ENCODE measurements at places on chromosomes 4 and X.

DNA sequence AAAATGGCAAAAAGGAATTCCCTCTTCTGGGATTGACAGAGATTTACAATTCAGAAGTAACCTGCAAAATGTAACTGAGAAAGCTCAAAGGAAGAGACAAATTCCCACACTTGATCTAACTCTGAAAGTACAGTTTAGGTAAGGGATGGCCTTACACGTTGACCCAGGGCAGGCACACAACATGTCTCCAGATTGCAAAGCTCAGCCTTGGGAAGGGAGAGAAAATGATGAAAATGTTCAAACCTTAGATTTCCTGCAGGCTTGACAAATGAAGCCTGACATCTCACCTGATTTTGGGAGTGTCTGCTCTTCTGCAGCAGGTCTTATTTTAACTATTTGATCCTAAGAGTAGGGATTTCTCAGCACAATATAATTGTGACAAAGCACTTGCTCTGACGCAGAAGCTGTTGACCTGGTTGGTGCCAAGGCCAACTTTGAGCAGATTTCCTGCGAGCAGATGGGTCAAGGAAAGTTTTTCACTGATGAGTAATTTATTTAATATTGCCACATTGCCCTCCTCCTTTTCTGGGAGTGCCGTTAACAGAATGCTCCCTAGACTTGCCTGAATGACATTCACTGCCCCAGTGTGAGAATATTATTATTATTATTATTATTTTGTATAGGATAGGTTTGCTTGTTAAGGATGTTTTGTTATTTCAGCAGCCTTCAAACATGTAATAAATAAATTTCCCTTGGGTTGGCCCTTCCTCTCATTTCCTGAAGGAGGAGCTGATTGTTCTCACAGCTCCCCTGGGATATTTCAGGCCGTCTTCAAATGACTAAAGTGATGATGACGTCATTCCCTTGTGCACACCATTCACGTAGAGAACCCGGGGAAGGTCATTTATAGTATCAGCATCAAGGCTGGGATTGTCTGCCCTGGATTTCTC is 157.1 kb downstream of the VEGFC start:
- DNase-seq: no peak

GRCh38 chrX:130057209-130057608 is 53.1 kb downstream of the ELF4 start:
- no peak for DNase-seq

- DNase-seq: no peak
Measured at GRCh38 chr4:48187813-48188212, 53.8 kb upstream of the TXK start.

DNA sequence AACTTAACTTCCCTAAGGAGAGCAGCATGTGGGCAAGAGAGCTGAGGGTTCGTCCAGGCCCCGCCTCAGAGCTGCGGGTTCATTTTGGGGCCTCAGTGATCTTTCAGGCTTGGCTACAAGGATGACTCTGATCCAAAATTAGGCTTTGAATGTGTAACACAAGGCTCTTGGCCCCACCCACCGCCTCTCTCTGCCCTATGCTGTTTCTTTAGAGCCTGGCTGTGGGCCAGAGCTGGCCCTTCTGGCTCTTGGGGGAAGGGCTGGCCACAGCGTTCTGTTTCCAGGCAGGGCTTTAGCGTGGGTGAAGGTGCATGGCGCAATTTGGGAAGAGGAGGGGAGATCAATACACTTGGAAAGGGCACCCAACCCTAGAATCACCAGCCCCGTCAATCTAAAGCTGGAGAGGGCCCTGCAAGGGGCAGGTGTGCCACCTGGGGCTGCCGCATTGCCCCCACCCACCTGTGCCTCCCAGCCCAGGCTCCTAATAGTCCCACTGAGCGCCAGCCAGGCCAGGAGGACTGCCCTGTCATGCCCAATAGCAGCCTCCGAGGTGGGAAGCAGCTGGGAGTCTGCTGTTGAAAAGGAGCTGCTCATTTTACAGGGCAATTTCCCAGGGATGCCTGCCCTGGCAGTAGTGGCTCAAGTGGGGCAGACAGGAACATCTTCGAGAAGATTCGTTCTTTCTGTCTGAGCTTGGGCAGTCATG is 84.5 kb upstream of the MAML3 start:
- DNase-seq: no peak

GRCh38 chr4:28913466-28913865 is 1806.7 kb upstream of the PCDH7 start:
- DNase-seq: no peak

DNA sequence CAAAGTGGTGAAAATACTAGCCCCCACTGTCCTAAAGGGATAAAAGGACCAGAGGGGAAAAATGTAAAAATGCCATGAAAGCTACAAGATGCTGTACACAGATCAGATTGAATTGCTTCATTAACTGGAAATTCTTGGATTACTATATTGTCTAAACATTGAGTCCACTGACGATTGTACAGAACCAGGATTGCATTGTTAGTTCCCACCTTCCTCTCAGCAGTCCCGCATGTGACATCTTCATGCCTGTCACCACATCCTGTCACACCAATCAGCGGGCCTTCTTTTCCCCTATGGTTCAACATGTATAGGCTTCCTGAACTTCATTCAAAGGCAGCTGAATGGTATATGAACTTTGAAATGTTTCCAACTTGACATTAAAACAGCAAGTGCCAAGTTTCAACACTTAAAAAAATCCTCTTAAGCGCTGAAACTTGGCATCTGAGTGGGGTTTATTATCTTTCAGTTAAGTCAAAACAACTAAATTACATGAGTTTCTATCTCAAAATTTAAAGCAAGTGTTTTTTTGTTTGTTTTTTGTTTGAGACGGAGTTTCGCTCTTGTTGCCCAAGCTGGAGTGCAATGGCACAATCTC is 24.6 kb downstream of the ZRSR2 start:
- no peak for DNase-seq

DNA sequence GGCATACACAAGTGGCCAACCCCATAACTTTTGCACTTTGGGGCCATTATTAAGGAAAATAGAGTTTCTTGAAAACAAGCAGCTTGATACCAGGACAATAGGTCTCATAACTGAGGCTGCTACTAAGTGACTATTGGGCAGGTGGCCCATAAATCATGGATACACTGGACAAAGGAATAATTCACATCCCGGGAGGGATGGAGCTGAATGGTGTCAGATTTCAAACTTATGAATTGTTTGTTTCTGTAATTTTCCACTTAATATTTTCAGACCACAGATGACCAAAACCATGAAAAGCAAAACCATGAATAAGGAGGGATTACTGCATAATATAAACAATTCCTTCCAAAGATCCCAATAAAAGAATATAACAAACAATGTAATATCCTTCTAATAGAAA is 114.4 kb downstream of the WDFY3 start:
- DNase-seq: no peak

- no peak for DNase-seq
Measured at GRCh38 chr4:186717556-186717955, 6.1 kb downstream of the FAT1 start.
